Mesothelial cell of epicardium (in vitro differentiated cells): ENCODE measurements at places on chromosomes 7 and 10. TPM values are rescaled to one million over a fixed set of nuclear protein-coding genes. Genes with fewer than 3 reads are reported as not detected.

- no peak for DNase-seq
Measured at GRCh38 chr7:4699841-4700240, 17.7 kb downstream of the FOXK1 start.

GRCh38 chr10:106931159-106931852, 233.2 kb downstream of the SORCS1 start:
- no peak for DNase-seq

- no peak for DNase-seq
Measured at GRCh38 chr10:102651455-102652169, 7.3 kb downstream of the TRIM8 start.

DNA sequence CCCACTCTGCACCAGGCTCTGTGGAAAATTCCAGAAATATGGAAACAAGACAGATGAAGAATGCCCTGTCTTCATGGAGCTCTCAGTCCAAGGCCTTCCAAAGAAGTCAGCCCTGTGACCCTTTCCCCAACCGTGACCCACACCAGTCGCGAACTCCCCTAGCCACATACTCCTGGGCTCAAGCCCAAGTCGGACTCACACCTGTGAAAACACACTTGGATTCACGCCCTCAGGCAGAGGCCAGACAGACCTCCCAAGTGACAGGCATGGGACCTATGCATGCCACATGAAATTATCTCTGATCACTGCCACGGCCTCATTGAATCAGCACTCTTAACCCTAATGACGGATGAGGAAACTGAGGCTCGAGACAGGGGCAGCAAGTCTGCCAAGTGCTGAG, 42.5 kb downstream of the ZCCHC24 start:
- DNase-seq, result no peak

DNA sequence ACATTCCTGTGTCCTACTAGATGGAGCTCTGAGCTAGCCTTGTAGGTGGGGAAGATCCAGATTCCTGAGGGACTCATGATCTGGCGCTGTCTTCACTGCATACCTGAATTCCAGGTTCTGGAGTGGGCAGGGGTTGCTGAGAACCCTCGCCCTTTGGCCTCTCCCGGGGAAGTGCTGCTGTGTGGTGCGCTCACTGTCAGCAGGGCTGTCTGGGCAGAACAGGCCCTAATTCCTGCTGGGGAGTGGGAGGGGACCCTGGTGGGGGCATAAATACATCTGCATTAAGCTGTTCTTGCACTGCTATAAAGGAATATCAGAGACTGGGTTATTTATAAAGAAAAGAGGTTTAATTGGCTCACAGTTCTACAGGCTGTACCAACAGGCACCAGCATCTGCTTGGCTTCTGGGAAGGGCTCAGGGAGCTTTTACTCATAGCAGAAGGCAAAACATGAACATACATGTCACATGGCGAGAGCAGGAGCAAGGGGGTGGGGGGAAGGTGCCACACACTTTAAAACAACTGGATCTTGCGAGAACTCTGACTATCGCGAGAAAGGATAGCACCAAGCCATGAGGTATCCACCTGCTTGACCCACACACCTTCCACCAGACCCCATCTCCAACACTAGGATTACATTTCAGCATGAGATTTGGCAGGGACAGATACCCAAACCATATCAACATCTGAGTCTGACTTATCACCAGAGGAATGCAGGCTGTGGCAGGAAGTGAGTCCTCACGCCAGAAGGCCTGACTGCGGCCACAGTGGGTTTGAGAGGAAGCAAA, 115.0 kb downstream of the ADCY1 start:
- DNase-seq, result no peak

- DNase-seq, result no peak
Measured at GRCh38 chr7:131859147-131859821, 302.9 kb upstream of the PODXL start.

ZNF511 gene
- 38.6 to 44.9 TPM (median 39.5 TPM) in 3 replicates for total RNA-seq

ARHGEF35 gene
- 14.9 to 15.9 TPM (median 15.0 TPM) in 3 replicates for total RNA-seq

FZD1 gene
- 15.3 to 15.4 TPM (median 15.3 TPM) in 3 replicates for total RNA-seq

SEMA3D gene
- total RNA-seq, result 264 to 278 TPM (median 272 TPM) in 3 replicates

PRKG1 gene
- total RNA-seq, result 35.0 to 37.0 TPM (median 35.9 TPM) in 3 replicates

HOXA10 gene
- 13.1 to 14.4 TPM (median 13.8 TPM) in 3 replicates for total RNA-seq
